ENCODE measurements at places on chromosomes 16 and 17.

DNA sequence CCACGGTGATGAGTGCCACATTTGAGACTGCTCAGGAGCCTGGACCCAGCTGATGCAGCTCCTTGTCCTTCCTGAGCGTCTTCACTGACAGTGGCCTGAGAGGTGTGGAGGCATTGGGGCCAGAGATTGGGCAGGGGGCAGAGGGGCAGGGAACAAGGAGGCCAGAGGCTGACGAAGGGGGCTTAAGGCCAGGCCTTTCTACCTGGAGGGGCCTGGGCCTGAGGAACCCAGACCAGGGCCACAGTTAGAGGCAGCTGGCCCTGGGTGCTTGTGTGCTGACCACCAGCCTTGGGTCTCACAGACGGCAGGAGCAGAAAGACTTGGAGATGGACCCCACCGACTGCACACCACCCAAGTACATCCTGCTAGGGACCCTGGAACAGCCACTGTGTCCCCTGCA, 168.2 kb upstream of the ZNF267 start:
- peaks cover 23% of the 10 kb centered on the region for H3K4me1 ChIP-seq
- no peaks in the 10 kb centered on the region for H3K27me3 ChIP-seq
- H3K27ac ChIP-seq: no peak overlapping the region
- peaks cover 81% of the 10 kb centered on the region for H3K36me3 ChIP-seq

DNA sequence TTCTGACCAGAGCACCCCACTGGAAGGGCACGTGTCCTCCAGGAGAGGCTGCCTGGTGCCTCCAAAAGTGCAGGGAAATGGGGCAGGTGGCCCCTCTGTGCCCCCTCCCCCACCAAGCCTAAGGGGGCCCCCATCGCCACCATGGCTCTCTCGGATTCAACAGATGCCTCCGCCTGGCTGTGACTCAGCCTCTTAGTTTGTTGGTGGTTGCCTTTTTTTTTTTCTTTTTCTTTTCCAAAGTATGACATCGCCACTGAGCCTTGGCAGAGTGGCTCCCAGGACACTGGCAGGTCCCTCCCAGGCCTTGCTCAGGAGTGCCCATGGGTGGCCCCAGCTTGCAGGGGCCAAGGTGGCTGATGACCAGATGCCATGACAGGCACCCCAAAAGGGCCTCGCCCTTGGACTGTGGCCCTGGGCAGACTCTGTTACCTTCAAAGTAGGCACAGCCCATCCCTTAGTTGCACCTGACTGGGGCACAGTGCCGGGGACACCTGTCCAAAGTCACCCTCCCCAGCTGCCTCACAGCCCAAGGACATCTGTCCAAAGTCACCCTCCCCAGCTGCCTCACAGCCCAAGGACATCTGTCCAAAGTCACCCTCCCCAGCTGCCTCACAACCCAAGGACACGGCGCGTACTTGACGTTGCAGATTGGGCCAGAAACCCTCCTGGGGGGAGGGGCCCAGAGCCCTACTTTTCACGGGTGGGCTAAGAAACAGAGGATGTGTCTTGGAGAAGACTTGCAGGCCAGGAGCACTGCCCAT, 29.6 kb downstream of the NPTX1 start:
- DNase-seq: no peak
- H3K36me3 ChIP-seq: no peaks in the 10 kb centered on the region
- H3K4me3 ChIP-seq: no peak overlapping the region
- H3K4me1 ChIP-seq: no peaks in the 10 kb centered on the region
- no peak overlapping the region for H3K27ac ChIP-seq
- no peaks in the 10 kb centered on the region for H3K27me3 ChIP-seq

GRCh38 chr17:42553866-42554249, 1.1 kb downstream of the HSD17B1 start:
- H3K27ac ChIP-seq: peak overlapping the region; percentile 91
- peaks cover 7% of the 10 kb centered on the region for H3K36me3 ChIP-seq
- no peaks in the 10 kb centered on the region for H3K27me3 ChIP-seq
- H3K4me3 ChIP-seq: peak overlapping the region; percentile 93

GRCh38 chr16:11354733-11355574, 9.7 kb downstream of the RMI2 start:
- H3K27me3 ChIP-seq: no peaks in the 10 kb centered on the region
- DNase-seq: peak; percentile 79
- H3K4me3 ChIP-seq: peak overlapping the region; percentile 27
- H3K27ac ChIP-seq: peak overlapping the region; percentile 81
- H3K36me3 ChIP-seq: peaks cover 41% of the 10 kb centered on the region
- peaks cover 65% of the 10 kb centered on the region for H3K4me1 ChIP-seq

GRCh38 chr16:26951950-26952349, 114.8 kb upstream of the C16orf82 start:
- no peaks in the 10 kb centered on the region for H3K36me3 ChIP-seq
- no peak overlapping the region for H3K4me3 ChIP-seq
- H3K4me1 ChIP-seq: no peaks in the 10 kb centered on the region
- H3K27me3 ChIP-seq: peaks cover 5% of the 10 kb centered on the region
- H3K27ac ChIP-seq: no peak overlapping the region
- DNase-seq: no peak

DNA sequence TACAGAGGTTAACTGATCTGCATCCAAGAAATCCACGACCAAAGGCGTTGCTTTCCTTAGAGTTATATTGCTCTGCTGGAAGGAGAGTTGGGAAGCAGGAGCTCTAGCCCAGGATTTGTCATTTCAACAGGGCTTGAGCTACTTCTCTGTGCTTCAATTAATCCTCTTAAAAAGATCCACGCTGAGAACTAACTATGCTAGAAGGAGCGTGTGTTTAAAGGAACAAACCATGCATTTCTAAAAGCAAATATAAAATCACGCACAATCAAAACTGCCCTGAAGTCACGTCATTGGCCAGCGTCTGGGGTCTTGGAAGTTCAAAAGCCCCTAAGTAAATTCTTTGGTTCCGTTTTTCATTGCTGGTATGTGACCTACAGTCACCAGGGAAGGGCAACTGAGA, 1.1 kb downstream of the ARL6IP1 start:
- H3K4me3 ChIP-seq: peak overlapping the region; percentile 93
- DNase-seq: no peak
- no peaks in the 10 kb centered on the region for H3K27me3 ChIP-seq
- H3K36me3 ChIP-seq: peaks cover 68% of the 10 kb centered on the region

- DNase-seq: no peak
- no peak overlapping the region for H3K4me3 ChIP-seq
- peaks cover 61% of the 10 kb centered on the region for H3K36me3 ChIP-seq
- peaks cover 13% of the 10 kb centered on the region for H3K4me1 ChIP-seq
- no peaks in the 10 kb centered on the region for H3K27me3 ChIP-seq
These were observed 34.3 kb upstream of the SLC12A3 start for GRCh38 chr16:56830669-56831068.

DNA sequence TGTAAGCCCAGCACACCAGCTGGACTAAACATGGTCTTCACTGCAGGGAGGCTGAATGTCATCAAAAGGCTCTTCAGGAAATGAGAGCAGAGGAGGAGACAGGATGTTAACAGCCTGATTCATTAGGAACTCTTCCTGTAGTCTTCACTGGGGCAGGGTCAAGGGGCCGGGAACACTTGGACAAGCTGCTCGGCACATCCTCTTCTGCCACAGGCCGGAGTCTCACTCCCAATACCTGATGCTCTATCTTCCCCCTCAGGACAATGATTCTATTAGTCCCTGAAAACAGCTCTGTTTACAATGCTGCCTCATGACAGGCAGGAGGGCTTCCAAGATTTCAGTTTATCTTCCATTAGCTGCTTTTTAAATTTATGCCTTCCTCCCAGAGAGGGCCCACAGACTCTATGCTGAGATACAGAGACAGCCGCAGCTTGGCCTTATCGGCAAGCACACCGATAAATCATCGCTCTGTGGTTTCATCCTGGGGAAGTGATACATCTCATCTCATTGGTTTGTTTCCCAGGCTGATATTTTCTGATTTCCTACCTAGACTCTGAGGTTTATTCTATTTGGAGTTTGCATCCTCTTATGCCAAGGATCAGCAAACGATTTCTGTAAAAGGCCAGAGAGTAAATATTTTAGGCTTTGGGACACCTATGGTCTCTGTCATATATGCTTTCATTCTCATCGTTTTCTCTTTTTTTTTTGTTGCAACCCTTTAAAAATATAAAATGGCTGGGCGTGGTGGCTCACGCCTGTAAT, 214.0 kb upstream of the ASIC2 start:
- peaks cover 13% of the 10 kb centered on the region for H3K4me1 ChIP-seq
- peaks cover 30% of the 10 kb centered on the region for H3K27me3 ChIP-seq
- no peaks in the 10 kb centered on the region for H3K36me3 ChIP-seq

GRCh38 chr16:75195811-75196790, 10.9 kb downstream of the CTRB2 start:
- H3K27ac ChIP-seq: no peak overlapping the region
- no peak for DNase-seq
- no peak overlapping the region for H3K4me3 ChIP-seq
- no peaks in the 10 kb centered on the region for H3K36me3 ChIP-seq
- peaks cover 1% of the 10 kb centered on the region for H3K4me1 ChIP-seq

GRCh38 chr17:51846566-51846965, 311.9 kb downstream of the CA10 start:
- DNase-seq: no peak
- peaks cover 8% of the 10 kb centered on the region for H3K27me3 ChIP-seq
- no peak overlapping the region for H3K27ac ChIP-seq
- H3K4me3 ChIP-seq: no peak overlapping the region
- no peaks in the 10 kb centered on the region for H3K36me3 ChIP-seq
- no peaks in the 10 kb centered on the region for H3K4me1 ChIP-seq

DNA sequence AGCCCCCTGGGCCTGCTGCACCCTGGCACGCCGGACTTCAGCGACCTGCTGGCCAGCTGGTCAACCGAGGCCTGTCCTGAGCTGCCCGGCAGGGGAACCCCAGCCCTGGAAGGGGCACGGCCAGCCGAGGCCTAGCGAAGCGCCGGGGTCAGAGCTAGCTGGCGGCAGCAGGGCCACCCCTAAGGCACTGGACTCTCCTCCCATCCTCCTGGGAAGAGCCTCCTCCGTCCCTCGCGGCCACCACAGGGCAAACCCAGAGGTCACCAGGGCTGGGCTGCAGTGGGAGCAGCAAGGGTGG, 2.3 kb downstream of the PERCC1 start:
- no peaks in the 10 kb centered on the region for H3K36me3 ChIP-seq
- no peak overlapping the region for H3K27ac ChIP-seq
- no peaks in the 10 kb centered on the region for H3K4me1 ChIP-seq
- no peaks in the 10 kb centered on the region for H3K27me3 ChIP-seq
- H3K4me3 ChIP-seq: no peak overlapping the region

DNA sequence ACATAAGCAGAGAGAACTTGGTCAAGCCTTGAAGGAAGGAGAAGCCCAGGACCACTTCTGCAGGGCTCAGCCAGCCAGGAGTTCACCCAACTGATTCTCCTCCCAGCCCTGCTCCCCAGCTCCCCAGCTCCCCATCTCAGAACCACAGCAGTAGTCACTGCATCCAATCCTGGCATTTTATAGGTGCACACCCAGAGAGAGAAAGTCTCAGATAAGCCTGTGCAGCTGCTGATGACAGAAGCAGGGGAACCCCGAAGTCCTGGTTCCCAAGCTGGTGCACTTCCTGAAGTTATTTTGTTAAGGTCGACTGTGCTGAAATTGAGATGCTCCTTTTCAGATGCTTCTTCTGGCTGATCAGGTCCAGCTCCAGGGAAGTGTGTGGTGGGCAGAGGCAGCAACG, 6.6 kb downstream of the RNF112 start:
- peaks cover 2% of the 10 kb centered on the region for H3K27me3 ChIP-seq
- H3K27ac ChIP-seq: no peak overlapping the region
- DNase-seq: no peak
- H3K36me3 ChIP-seq: no peaks in the 10 kb centered on the region
- H3K4me1 ChIP-seq: no peaks in the 10 kb centered on the region

DNA sequence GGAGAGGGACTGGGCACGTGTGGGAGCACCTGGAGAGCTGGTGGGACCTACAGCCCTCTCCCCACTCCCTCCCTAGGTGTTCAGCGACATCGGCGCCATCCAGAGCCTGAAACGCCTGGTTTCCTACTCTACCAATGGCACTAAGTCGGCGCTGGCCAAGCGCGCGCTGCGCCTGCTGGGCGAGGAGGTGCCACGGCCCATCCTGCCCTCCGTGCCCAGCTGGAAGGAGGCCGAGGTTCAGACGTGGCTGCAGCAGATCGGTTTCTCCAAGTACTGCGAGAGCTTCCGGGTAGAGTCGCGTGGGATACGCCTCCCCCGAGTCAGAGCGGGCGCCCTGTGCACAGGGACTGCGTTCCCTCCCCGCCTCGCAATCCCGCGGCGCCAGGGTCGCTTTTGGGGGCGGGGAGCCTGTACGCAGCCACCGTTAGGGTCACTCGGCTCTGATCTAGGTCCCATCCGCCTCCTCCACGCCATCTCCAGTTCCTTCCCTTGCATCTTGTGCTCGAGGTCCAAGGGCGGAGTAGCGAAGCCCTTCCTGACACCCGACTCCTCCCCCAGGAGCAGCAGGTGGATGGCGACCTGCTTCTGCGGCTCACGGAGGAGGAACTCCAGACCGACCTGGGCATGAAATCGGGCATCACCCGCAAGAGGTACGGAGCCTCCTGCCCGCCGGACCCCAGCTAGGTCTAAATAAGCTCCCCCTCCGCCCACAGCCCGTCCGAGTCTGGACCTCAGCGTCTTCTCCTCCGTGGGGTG, 13.0 kb downstream of the SARM1 start:
- H3K36me3 ChIP-seq: peaks cover 31% of the 10 kb centered on the region
- H3K27me3 ChIP-seq: peaks cover 7% of the 10 kb centered on the region
- peaks cover 20% of the 10 kb centered on the region for H3K4me1 ChIP-seq
- peak overlapping the region; percentile 89 for H3K4me3 ChIP-seq

- H3K27me3 ChIP-seq: peaks cover 12% of the 10 kb centered on the region
- peaks cover 37% of the 10 kb centered on the region for H3K36me3 ChIP-seq
- H3K4me1 ChIP-seq: peaks cover 34% of the 10 kb centered on the region
- H3K27ac ChIP-seq: peak within 1 kb of the TSS; percentile 54
- DNase-seq: peak; percentile 63
These were observed at the start of gene CSNK2A2 for GRCh38 chr16:58198022-58198683. Gene CSNK2A2 (minus strand): TSS chr16:58198106. CDS start chr16:58197736, 370 bp downstream.

DNA sequence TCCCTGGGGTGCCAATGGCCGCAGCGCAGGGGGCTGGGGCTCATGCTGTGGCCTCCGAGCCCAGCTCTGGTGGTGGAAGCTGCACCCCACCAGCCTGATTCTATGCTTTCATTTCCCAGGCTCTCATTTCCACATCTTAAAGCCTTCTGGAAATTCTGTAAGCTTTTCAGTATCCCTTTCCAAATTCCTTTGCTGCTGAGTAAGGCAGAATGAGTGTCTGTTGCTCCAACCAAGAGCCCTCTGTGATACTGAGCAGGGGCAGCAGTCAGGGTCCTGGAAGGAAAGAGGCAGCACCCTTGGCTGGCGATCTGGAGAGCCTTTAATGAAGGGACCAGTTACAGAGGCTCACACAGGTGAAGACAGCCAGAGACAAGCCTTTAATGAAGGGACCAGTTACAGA, 79.5 kb upstream of the FOXF1 start:
- no peaks in the 10 kb centered on the region for H3K4me1 ChIP-seq
- H3K4me3 ChIP-seq: no peak overlapping the region
- H3K27ac ChIP-seq: no peak overlapping the region
- no peaks in the 10 kb centered on the region for H3K27me3 ChIP-seq

GRCh38 chr17:17341452-17341851, 38.3 kb downstream of the NT5M start:
- no peak overlapping the region for H3K27ac ChIP-seq
- H3K27me3 ChIP-seq: no peaks in the 10 kb centered on the region
- no peak overlapping the region for H3K4me3 ChIP-seq
- no peaks in the 10 kb centered on the region for H3K4me1 ChIP-seq

- DNase-seq: no peak
- peaks cover 39% of the 10 kb centered on the region for H3K27me3 ChIP-seq
- no peak overlapping the region for H3K4me3 ChIP-seq
- no peak overlapping the region for H3K27ac ChIP-seq
- H3K4me1 ChIP-seq: no peaks in the 10 kb centered on the region
These were observed 298.8 kb downstream of the FOXL1 start for GRCh38 chr16:86877108-86877507.

Measured in activated T-helper 2 cell treated with anti-CD3 and anti-CD28 coated beads, Interferon-gamma antibody, Interleukin-2, Interleukin-4, amounts not matched to agents 10 μg/mL and 5 μg/mL and 100 μg/mL, durations not matched to agents 14 hours and 24 hours and 36 hours (primary cell).